T-helper 9 cell (primary cell): ENCODE measurements at places on chromosomes 16 and 17.
A peak's percentile ranks its signal among the peaks of the same experiment; 100 is the strongest.

DNA sequence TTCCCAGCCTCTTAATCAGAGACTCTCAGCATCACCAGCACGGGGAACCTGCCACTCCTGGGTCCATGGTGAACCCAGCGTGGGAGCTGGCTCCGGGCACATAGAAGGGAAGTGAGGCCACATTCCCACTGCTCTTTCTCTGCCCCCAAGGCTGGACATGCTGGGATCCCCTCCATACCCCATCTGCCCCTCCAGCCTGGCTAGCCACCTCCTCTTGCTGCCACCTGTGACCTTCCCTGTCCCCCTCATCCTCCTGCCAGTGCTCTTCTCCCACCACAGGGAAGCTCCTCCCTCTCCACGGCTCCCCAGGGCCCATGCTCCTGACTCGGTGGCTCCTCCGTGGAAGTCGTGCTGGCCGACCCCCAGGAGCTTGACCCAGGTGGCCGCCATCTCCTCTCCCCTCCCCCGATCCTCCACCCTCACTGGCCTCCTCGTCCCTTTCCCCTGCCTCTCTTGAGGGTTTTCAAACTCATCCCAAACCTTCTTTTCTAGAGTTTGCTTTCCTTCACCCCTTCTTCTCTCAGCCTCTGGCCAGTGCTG, 139.1 kb upstream of the CHMP6 start:
- no peak for DNase-seq

DNA sequence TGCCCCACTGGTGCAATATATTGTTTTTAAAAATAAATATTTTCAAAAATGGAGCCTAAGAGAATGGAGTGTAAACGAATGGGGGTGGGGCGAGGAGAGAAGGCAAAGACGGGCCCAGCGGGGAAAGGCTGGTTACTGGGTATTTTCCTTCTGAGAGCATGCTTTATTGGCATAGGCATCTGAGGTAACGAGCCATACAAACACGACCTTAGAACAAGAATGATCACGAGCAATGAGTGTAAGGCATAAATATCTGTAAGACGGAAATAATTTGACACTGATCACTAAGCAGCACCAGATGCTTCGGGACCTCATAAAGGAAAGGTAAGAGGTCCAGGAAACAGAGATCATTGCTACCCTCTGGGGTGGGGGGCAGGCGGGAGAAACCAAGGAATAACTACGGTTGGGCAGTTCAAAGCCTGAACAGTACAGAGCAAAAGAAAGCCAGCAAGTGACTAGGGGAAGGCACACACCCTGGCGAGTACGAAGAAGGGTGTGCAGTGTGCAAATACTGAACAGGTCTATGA, 959 bp downstream of the SSH2 start:
- DNase-seq = no peak

GRCh38 chr16:69469807-69470561, 45.6 kb downstream of the CYB5B start:
- DNase-seq = no peak

GRCh38 chr16:66470556-66470955, 43.5 kb downstream of the BEAN1 start:
- no peak for DNase-seq

GRCh38 chr16:56589141-56590039, at the start of gene MT3:
MT3 (plus strand) TSS chr16:56589528; CDS start chr16:56589591, 63 bp downstream.
- DNase-seq = no peak

- DNase-seq = no peak
Measured at GRCh38 chr16:50489182-50489581, 59.0 kb upstream of the NKD1 start.

GRCh38 chr16:13970708-13971422, 50.9 kb downstream of the ERCC4 start:
- no peak for DNase-seq

DNA sequence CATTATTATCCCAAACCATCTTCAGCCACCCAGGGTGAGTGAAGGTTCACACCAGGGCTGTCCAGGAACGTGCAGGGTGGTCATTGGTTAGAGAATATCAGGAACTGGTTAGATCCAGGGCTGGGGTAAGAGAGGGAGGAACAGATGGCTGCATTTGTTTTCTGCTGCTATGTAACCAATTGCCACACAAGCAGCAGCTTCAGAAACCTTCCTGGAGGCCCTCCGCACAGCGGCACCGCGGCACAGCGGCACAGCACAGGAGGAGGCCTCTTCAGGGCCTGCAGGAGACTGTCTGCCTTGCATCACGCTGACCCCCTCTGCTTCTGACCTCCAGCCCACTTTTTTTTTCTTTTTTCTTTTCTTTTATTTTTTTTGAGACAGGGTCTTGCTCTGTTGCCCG, 86.1 kb downstream of the KCNJ12 start:
- no peak for DNase-seq

GRCh38 chr17:66789093-66789492, 45.8 kb upstream of the CACNG5 start:
- DNase-seq = no peak

DNA sequence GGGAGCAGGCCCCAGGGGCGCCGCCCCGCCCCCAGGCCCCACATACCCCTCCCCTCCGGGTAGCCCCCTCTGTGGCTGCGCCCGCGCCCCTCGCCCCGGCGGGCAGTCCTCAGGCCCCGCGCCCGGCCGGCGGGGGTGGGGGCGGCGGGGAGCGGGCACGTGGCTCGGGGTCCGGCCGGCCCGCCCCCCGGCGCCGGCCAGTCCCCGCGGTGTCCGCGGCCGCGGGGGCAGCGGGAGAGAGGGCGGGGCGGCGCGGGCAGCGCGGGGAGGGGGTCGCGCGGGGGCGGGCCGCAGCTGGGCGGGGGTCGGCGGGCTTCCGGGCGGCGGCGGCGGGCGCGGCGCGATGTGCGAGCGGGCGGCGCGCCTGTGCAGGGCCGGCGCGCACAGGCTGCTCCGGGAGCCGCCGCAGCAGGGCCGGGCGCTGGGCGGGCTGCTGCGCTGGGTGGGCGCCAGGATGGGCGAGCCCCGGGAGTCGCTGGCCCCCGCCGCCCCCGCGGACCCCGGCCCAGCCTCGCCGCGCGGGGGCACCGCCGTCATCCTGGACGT, 335 bp downstream of the NECAB2 start:
- DNase-seq = no peak

GRCh38 chr17:81400154-81400977, 5.1 kb downstream of the BAHCC1 start:
- no peak for DNase-seq

DNA sequence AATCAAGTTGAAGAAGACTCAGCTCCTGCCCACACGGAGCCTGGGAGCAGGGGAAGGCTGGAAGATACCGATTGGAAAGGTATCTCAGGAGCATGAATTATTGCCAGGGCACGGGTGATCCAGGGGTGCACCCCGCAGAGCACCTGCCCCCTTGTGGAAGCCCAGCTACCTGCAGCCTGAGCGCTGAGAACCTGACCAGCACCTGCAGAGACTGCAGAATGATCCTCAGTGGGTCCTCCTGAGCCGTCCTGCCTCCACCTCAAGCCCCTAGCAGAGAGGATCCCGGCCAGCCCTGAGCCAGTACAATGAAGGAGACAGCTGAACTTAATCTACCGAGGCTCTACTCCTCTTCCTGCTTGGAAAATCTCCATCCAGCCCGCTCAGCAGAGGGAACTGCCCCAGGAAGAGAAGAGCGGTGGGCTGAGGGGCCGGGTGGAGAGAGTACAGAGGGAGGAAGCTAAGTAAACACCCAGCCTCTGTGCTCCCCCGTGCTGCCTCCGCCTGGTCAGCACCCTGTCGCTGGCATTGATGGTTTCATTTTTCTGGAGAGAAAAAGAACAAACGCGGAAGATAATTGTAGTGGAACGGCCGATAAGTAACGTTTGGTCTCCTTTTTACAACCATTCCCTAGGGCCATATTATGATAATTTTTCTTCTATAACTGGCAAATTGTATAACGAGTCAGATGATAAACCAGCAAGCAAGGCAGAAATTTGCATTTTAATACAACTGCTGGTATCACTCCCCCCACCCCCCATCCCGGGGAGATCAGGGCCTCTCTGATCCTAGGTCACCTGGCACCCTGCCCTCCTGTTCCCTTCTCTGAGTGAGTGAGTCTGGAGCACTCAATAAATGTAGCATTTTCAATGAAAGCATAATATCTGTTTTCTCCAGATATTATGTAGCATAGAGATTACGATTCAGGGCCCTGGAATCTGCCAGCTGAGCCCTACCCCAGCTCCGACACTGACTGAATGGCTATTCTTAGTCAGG, 204.5 kb upstream of the RPL38 start:
- peak; percentile 49 for DNase-seq

DNA sequence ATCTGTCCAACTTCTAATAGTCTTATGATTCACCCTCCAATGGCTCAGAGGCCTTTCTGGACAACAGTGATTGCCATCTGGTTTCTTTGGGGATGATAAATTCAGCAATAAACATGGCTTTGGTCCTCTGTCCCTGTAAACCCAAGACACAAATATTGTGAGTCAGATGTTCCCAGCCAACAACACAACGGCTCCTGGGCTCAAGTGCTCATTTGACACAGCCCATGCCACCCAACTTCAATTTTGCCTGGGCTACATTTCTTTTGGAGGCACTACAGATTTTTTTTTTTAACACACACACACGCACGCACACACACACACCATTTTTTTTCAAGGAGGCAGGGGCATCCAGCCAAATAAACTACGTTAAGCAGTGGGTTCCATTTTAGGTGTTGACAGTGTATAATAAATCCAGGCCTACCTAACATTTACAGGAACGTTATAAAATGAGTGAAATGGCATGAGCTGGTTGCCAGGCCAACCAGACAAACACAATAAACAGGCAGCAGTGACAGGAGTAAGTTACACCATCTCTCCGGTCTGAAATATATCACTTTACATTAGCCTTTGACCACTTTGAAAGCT, 939.9 kb upstream of the SOX9 start:
- DNase-seq = no peak

DNA sequence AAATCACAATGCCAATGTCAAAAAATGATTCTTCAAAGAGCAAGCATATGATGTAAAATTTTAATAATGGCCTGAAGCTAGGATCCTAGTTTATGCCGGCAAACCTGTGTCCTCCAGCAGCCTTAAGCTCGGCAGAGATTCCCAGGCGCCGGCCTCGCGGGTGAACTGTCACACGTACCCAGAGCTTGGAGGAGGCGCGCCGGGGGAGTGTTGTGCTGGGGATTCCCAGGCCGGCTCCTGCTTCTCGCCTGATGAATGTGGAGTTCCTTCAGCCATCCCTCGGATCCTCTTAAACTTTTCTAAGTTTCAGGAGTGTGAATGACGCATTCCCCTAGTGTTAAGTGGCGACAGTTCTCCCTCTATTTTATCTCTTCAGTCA, 19.1 kb upstream of the NTN1 start:
- DNase-seq = no peak

GRCh38 chr17:40541873-40542557, 23.3 kb downstream of the CCR7 start:
- DNase-seq = no peak

GRCh38 chr16:71723537-71724319, 773 bp downstream of the PHLPP2 start:
- DNase-seq = peak; percentile 76
